ENCODE measurements at places on chromosomes 1 and 21.

DNA sequence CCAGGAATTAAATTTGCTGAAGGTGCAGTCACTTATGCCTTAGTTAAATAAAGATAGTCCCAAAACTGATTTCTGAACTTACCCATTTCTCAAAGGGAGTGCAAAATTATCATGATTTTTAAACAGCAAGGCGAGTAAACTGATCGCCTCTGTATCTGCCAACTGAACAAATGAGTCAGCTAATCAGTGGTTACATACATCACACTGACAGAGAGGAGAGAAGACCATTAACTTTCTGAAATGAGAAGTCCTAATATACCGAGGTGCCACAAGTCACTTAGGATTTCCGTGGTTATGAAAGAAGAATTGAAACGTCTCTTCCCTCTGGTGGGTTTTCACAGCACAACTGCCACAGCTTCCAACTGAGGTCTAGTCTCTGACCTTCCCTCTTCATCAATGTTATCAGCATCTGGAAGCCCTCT, 400.7 kb downstream of the SMYD3 start:
- no peak for DNase-seq

DNA sequence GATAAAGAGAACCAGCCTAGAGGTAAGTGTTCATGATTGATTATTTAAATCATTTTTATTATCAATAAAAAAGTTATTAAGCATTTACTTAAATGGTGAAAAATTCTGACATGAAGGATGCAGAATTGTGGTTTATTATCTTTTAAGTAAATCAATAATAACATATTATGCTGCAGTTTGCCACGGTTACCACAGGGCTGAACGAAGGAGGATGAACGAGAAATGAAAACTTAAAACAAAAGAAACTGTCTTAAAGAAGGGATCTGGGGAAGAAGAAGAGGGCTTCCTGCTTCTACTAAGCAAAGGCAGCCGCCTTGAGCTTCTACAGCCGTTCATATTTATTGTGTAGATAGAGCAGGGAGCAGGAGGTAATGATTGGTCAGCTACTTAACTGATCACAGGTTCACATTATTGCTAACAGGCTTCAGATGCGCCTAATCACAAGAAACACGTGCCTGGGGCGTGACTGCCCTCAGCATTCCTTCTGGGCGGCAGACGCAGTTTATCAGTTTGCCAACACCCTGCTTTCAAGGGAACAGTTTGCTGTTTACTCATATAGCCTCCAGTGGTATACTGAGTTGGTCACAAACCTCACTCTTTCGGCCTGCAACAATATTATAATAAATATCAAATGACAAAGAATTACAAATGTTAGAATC, 5.8 kb upstream of the FNBP1L start:
- no peak for DNase-seq

DNA sequence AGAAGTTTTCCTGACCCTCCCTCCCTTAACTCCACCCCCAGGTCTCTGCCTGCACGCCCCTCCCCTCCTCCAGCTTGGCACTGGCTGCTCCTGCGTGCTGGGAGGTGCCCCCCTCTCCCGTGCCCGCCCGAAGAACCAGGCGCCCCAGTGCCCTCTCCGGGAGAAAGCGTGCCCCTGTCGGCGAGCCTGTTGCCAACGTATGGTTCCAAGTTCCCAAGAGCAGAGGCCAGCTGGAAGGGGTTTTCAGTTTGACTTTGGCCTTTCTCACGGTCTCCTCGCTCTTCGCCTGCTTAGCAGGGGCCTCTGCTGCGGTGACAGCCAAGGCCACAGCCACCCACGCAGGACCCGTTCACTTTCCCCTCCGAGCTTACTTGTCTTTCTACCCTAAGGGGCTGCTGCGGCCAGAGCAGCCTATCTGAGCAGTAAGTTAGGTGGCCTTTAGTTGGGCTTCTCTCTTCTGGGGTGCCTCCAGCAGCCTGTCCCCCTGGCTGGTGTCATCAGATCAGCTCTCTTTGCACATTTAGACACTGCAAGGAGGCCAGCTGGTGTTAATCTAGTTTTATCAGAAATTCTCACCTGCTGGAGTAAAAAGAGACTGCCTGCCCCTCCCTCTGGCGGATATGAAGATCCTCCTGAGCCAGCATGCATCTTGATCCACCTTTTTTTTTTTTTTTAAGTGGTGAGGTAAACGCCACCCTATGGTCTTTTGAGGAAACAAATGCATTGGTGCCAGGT, 1.5 kb downstream of the STUM start:
- no peak for DNase-seq

DNA sequence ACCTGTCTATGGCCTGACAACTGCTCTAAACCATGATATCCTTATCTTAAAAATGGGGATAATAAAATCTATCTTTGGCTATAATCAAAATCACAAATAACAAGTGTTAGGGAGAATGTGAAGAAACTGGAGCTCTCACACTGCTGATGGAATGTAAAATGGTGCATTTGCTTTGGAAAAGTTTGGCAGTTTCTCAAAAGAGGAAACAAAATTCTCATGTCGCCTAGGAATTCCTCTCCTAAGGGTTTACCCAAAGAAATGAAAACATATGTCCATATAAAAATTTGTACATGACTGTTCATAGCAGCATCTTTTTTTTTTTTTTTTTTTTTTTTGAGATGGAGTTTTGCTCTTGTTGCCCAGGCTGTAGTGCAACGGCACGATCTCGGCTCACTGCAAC, 64.3 kb downstream of the ZNF281 start:
- DNase-seq, result no peak

DNA sequence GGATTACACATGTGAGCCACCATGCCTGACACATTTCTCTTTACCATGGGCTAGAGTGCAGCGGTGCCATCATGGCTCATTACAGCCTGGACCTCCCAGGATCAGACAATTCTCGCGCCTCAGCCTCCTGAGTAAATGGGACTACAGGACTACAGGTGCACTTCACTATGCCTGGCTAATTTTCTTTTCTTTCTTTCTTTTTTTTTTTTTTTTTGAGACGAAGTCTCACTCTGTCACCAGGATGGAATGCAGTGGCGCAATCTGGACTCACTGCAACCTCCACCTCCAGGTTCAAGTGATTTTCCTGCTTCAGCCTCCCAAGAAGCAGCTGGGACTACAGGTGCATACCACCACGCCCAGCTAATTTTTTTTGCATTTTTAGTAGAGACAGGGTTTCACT, 14.8 kb upstream of the KIF1B start:
- peak; percentile 11 for DNase-seq

DNA sequence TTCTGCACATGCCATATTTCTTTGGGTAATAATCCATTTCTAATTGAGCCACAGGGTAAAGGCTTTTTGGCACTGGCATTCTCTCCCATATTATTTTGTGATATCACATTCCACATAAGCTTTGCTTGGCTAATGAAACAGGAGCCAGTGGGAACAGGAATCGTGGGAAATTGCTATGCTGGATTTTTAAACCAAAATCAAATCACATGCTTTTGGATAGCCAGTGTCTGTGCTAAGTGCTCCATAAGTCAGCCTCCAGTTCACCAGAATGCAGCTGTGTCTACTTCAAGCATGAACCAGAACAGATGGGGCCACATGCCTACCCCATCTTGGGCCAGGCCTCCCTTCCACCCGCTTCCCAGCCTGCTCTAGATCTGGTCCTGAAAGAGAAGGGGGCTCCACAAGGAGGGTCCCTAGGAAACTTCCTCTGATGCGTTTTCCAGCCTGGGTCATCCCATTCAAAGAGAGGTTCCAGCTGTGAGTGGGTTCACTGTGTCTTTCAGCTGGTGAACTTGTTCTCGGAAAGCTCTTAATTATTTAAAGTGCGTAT, 131.2 kb upstream of the COA6 start:
- no peak for DNase-seq

- peak; percentile 71 for DNase-seq
These were observed 458 bp downstream of the CRABP2 start for GRCh38 chr1:156704930-156705320.

DNA sequence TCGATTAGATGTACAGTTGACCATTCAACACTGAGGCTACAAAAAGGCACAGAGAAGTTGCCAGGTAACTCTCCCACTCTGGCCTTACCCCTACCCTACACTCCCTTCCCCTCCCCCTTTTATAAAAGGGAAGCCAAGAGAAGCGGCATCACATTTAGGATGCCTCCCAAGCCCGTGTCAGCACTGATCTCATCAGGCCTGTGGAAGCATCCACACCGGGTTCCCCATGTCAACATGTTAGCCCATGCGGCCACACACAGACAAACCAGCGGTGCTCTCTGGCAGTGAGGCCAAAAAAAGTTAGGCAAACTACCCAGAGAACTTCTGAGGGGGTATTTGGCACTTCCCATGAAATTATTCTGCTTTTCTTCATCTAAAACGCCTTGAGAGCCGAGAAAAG, 29.9 kb downstream of the BCAR3 start:
- DNase-seq, result no peak

- DNase-seq, result peak; percentile 90
These were observed 1.6 kb downstream of the ERVH48-1 start for GRCh38 chr21:42923553-42924432.

- no peak for DNase-seq
These were observed 528.2 kb downstream of the SMYD3 start for GRCh38 chr1:245978915-245979314.

DNA sequence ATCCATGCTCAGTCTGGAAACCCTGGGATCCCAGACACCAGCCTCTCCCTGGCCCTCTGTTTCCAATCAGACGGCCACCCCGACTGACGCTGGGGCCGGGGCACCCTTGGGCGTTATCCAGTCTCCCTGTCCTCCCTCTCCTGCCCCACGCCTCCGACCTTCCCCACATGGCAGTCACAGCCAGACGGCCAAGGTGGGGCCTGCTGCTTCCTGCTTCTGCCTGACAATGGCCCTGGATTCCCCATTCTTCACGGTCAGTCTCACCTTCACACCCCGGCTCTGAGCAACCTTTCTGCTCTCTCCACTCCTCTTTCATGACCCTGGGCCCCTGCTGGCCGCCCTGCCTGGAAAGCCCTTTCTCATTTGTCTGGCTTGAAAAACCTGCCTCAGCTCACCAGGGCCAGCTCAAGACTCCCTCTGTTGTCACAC, 6.6 kb downstream of the GNG4 start:
- DNase-seq, result no peak

DNA sequence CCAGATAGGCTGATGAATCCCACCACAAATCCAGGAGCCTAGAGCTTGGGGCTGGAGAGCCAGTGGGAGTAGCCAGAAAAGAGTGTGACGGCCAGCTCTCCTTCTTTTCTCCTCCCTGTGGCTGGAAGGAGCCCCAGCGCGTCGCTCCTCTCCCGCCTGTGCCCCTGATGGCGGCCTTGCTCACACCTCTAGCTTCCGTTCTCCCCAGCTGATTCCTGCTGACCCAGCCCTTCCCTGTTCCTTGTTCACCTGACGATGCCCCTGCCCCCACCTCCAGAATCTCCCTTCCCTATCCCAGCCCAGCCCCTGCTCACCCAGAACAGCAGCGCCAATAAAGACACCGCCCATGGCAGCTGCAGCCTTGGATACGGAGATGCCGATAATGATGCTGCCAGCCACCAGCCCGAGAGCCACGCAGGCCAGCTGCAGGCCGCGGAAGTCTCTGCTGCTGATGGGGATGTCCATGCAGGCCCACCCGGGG, 656 bp downstream of the KNCN start:
- DNase-seq, result no peak

GRCh38 chr1:113756461-113756860, 2.8 kb downstream of the PHTF1 start:
- no peak for DNase-seq

- no peak for DNase-seq
These were observed 10.3 kb upstream of the C1orf198 start for GRCh38 chr1:230878591-230878990.

DNA sequence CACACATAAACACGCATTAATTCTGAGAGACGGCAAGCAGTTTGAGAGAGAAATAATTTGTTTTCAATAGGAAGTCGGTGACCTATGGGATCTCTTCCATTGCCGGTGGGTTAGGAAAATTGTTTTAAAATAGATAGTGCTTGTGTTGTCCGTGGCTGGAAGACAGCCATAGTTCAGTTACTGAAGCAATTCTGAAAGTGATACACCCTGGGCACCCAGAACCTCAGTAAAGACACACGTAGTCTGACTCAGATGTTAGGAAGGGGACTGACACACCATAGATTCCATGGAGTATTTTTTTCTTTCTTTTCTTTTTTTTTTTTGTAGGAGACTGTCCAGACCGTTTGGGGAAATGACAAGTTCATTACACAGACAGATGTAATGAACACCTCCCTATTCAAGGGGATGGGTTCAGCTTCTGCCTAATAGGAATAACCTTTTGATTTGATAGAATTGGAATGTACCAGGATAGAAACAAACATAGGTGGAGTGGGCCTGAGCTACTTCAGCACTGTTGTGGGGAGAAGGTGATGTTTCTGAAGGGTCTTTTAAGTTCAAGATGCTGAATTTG, 1.6 kb downstream of the C1orf21 start:
- peak; percentile 57 for DNase-seq

DNA sequence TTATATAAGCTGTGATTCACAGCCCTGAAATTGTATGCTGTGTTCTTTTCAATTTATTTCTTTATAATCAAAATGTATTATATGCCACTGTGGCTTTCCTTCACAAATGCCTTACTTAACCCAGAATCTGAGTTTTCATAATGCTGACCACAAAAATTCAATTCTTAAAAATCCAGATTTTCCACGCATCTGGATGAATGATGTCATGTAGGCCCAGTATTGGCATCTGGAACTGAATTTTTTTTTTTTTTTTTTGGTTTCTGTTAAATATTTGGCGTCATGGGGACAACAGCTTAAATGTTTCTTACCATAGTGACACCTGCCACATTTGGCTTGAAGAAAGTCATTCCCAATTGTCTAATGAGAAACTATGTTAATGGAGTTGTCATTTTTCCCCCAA, 296.8 kb downstream of the TM2D1 start:
- no peak for DNase-seq

GRCh38 chr1:209463441-209463840, 120.1 kb upstream of the CAMK1G start:
- DNase-seq, result no peak

- no peak for DNase-seq
These were observed 536 bp downstream of the HMGCL start for GRCh38 chr1:23824711-23825075.

GRCh38 chr1:10189659-10190058, 20.7 kb upstream of the KIF1B start:
- no peak for DNase-seq

DNA sequence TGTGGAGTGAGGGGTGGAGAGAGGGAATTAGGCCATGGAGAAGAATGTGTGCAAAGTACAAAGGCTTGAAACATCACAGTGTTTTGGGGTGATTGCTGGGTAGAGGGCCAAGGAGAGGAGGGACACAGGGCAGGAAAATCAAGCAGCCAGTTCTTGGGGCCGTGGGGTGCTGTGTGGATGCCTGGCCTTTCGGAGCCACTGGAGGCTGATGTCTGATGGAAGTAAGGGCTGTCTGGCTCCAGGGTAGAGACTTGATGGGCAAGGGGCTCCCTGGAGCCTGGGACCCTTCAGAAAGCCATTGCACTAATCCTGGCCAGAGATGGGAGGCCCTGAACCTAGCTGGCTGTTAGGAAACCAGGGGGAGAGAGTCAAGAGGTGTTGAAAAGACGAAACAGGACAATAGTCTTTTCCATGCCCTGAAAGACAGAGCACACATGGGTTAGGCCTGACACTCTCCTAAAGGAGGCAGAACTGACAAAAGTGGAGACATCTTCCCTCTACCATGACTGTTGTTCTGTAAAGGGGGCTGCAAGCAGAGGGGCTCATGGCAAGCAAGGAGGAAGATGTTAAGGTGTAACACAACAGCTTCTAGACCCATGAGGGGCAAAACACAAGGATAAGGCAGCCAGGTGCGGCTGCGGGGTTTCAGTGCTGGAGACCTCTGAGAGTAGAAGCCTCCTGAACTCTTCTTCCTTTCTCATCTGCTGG, 21.0 kb downstream of the ATF3 start:
- no peak for DNase-seq

- DNase-seq, result no peak
These were observed 4.9 kb upstream of the KCNE2 start for GRCh38 chr21:34358866-34359265.

GRCh38 chr1:101242324-101243050, 5.7 kb downstream of the S1PR1 start:
- peak; percentile 34 for DNase-seq

All from RCC 7860 (cell line).